Kidney tubule cell (primary cell): ENCODE measurements at places on chromosomes 2 and 18.

DNA sequence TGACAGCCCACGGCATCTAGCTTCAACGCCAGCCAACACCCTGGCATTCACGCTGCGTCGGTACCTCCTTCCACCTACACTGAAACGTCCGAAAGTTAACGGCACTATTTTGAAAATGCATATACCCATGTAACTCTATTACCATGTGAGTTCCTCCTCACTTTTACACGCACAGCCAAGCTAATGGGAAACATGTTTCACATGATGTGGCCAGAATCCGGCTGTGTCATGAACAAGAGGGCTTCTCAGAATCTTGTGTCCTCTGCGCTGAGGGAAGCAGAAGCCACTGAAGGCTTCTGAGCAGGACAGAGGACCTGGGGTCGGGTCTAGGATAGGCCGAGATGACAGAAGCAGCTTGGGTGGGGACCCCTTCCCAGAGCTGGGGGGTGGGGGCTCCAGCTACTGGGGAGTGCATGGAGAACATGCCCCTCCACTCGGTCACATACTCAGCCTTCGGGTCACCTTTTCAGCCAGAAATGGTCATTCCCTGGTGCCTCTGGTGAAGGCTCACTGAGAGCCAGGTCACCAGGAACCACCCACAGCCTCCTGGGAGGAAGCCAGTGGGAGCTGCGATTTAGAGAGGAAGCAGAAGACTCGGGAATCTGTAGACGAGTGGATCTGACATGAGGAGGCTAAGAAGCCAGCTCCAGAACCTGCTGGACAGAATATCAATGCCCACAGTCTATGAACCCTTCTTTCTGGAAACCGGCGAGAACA is 41.5 kb downstream of the HDAC4 start:
- DNase-seq: no peak

- no peak for DNase-seq
Measured at GRCh38 chr2:20668451-20668850, 1.5 kb downstream of the GDF7 start.

GRCh38 chr2:46610021-46610420 is 130.7 kb downstream of the TMEM247 start:
- no peak for DNase-seq

DNA sequence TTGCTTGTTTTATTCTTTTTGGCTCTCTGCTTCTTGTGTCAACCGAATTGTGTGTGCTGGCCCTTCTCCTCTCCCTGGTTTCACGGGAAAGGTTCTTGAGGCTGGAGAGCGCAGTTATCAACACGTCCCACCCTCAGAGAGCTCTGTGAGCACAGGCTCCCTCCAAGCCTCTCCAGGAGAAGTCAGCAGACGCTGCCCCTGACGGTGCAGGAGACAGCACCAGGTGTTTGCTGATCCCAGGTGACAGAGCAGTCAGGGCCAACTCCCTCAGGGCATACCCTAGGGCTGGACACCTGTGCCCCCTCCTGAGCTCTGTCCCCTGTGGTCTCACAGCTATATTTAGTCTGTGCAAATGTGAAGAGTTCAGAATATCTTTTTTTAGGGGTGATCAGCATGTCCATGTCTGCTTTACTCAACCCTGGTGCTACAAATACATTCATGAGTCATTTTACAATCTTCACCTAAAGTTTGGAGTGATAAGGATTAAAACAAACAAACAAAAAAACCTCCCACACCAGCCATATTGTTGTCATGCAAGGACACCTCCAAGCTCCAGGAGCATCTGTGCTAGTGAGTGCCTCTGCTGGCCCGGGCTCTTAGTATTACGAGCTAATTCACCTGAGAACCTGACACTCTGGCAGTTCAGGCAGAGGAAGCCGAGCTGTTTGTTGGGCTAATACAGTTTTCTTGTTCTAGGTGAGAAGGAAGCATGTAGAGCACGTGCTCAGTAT is 65.9 kb upstream of the TMEM200C start:
- DNase-seq: no peak

- DNase-seq: no peak
Measured at GRCh38 chr18:568731-569130, 11.4 kb upstream of the CETN1 start.

DNA sequence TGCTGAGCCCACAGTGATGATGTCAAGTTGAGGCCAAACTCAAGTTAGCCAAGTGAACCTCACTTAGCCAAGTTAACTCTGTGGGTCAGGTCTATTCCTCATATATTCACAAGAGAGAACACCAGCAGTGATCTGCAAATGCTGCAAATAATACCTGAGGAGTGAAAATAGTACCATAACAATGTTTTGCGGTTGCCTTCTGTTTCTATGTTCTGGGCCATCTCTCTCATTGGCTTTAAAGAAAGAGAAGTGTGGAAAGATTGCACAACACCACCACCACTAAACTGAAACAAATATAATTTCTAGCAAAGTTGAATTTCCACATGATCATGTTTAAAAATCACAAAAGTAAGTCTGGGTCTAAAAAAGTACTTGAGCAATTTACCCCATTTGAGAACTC is 211.1 kb upstream of the GALNT5 start:
- no peak for DNase-seq

DNA sequence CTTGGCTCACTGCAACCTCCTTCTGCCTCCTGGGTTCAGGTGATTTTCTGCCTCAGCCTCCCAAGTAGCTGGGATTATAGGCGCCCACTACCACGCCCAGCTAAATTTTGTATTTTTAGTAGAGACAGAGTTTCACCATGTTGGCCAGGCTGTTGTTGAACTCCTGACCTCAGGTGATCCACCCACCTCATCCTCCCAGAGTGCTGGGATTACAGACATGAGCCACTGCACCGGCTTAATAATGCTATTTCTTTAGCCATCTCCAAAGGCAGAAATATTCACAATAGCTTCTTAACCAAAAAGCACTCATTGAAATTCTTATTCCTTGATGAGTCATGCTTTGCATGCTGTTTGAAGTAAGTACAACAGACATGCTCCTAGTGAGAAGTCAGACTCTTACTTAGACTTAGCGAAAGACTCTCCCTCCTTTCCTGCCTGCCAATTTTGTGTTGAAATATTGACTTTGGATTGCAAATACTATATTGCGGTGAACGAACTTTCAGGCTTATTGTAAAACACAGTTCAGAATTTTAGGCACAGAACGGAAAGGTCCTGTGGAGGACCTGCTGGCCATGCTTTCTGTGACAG is 4.4 kb downstream of the ACTR3 start:
- DNase-seq: peak; percentile 86

GRCh38 chr18:58886864-58887612 is 22.4 kb downstream of the ZNF532 start:
- no peak for DNase-seq

GRCh38 chr2:20018601-20019152 is 6.2 kb upstream of the MATN3 start:
- DNase-seq: peak; percentile 26

DNA sequence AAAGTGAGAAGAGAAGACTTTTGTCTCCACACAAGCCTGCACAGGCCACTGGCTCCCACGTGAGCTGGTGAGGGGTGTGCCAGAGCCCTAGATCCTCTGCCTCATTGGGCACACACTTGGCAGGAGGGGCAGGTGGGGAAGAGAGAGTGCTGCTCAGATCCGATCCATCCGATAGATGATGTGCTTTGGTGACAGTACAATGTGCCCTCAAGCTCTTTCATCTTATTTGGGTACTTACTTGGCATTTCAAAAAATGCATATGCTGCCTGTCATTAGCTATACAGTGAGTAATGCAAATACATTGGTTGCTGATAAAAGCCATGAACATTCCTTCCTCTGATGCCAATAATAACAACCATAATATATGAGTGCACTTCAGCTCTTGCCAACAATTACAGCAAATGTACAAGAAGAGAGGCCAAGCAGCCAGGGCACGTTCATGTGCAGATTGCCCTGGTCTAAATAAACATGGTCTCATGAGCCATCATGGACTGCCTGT is 255.3 kb downstream of the VAPA start:
- no peak for DNase-seq

DNA sequence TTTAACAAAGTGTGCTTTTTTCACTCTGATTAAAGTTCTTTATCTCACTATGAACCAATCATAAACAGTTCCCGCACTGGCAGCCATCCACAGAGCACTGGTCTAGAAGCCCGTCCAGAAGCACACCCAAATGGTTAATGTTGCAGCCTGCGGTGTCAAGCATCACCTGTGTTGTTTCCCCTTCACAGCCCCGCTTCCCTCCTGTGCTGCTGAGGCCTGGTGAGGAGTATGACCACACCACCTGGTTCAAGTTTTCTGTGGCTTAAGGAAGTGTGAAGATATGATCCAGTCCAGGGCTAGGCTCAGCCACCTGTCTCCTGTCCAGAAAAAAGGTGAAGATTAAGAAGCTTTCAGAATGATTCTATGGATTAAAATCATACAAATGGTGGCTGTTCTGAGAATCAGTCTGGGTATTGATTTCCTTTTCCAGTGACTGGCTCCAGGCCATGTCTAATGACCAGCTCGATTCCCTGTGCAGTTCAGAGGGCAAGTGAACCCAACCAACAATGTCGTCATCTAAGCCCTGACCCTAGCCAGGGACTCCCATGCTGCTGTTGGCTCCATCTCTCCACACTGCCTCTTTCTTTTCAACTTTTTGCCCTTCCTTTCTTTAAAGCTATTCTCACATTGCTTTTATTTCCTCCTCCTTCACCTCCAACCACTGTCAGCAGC is 17.7 kb downstream of the SRSF7 start:
- no peak for DNase-seq

- DNase-seq: no peak
Measured at GRCh38 chr2:166454006-166454595, 39.9 kb downstream of the SCN7A start.

DNA sequence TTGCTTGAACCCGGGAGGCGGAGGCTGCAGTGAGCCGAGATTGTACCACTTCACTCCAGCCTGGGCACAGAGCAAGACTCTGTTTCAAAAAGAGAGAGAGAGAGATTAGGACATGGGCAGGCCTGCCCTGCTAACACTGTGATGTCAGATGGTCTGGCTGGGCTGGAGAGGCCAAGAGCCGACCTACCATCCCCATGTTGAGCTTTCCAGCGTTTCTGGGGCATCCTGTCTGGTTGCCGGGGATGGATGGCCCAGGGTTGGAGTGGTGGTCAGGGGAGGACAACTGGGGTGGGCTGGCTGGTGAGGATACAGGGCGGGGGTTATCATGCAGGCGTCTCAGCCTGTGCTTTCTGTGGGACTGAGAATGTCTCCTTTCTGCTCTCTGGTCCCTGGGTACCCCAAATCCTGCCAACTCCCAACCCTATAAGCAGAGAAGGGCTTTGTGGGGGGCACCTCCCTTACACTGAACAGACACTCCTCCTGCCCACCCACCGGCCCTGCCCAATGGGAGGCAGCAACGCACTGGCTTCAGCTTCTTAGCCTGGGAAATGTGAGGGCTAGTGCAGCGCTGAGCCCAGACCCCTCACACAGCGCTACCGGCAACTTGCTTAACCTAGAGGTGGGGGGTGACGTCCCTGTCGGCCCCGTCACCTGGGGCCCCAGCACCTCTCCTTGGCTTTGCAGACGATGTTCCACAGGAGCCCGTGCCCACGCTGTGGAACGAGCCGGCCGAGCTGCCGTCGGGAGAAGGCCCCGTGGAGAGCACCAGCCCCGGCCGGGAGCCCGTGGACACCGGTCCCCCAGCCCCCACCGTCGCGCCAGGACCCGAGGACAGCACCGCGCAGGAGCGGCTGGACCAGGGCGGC is 5.4 kb downstream of the SNORC start:
- peak; percentile 4 for DNase-seq

- no peak for DNase-seq
Measured at GRCh38 chr18:5457462-5457957, 86.3 kb downstream of the EPB41L3 start.

DNA sequence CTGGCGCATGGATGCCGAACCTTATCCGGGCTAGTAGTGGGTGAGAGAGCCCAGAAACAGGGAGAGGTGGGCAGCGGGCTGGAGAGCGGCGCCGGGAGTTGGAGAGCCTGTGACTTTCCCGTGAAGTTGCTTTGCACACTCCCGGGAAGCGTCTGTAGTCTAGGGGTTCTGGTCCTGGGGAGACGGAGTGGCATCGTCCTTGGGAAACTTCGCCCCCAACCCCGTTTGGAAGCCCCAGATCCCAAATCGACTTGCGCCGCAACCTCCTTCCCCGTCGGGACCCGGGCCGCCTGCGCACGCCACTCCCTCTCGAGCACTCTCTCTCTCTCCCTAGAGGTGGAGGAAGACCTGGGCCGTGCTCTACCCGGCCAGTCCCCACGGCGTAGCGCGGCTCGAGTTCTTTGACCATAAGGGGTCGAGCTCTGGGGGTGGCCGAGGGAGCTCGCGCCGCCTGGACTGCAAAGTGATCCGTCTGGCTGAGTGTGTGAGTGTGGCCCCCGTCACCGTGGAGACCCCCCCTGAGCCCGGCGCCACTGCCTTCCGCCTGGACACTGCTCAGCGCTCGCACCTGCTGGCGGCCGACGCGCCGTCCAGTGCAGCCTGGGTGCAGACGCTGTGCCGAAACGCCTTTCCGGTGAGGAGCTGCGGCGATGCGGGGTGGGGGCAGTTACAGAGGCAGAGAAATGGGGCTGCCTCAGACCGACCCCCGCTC is 456 bp downstream of the DOK1 start:
- peak; percentile 66 for DNase-seq

DNA sequence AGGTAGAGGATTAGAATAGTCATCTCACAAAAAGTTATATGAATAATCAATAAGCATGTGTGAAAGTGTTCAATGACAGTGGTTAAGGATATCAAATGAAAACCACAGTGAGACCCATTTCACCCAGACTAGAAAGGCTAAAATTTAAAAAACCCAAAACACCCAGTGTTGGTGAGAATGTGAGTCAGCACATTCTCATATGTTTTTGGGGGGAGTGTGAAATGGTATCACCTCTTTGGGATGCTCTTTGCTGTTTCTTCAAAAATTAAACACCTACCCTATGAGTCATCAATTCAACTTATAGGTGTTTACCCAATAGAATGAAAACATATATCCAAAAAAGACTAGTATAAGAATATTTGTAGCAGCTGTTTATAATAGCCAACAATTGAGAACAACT is 69.8 kb downstream of the MAP3K20 start:
- DNase-seq: no peak

GRCh38 chr2:20931346-20931745 is 108.4 kb upstream of the LDAH start:
- DNase-seq: peak; percentile 28

GRCh38 chr2:169860149-169860548 is 32.9 kb downstream of the UBR3 start:
- DNase-seq: no peak

GRCh38 chr2:167381349-167381748 is 493.1 kb downstream of the XIRP2 start:
- DNase-seq: peak; percentile 6

DNA sequence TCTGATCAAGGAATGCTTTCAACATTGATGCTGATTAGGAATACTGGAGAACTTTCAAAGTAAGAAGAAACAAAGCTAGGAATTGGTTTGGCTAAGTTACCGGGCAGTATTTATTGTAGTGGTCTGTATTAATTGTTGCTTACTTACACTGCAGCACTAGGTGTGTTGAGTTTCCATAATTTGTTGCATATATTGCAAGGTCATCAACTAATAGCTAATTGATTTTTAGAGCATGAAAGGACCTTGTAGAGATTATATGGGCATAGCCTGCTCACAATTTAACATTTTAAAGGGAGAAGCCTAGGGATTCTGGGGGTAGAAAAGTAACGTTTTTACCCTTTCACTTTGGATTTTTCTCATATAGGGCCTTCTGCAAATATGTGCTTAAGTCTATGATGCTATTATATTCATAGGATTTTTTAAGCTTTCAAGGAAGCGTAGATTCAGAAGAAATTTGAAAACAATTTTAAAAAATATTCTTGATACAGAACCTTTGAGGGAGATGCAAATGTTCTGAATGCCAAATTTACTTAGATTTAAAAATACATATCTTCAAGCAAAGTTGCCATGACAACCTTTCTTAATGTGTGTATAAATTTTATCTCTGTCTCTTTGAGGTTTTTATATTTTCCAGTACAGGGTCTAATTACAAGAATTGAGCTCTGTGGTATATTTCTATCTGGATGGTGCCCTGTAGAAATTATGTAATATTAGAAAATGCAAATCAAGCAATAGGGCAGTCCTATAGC is 17.3 kb upstream of the ABI2 start:
- no peak for DNase-seq
